Stimulated activated CD8-positive, alpha-beta memory T cell treated with anti-CD3 and anti-CD28 coated beads, Interleukin-2, amount 100 ng/mL, for 48 hours (primary cell): ENCODE measurements at places on chromosomes 5 and 9.

- DNase-seq, result no peak
These were observed 608 bp downstream of the ELOVL7 start for GRCh38 chr5:60843386-60843935.

DNA sequence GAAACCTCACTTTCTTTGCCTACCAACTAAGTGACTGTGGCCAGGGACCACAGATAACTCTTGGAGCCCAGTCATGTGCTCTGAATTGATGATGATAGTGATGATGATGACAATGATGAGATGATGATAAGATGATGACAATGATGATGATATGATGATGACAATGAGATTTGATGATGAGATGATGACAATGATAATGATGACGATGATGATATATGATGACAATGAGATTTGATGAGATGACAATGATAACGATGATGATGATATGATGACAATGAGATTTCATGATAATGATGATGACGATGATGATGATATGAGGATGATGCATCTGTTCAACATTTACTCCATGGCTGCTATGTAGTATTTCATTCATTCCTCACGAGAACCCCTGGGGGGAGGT, 213.0 kb downstream of the ERCC6L2 start:
- DNase-seq, result no peak

DNA sequence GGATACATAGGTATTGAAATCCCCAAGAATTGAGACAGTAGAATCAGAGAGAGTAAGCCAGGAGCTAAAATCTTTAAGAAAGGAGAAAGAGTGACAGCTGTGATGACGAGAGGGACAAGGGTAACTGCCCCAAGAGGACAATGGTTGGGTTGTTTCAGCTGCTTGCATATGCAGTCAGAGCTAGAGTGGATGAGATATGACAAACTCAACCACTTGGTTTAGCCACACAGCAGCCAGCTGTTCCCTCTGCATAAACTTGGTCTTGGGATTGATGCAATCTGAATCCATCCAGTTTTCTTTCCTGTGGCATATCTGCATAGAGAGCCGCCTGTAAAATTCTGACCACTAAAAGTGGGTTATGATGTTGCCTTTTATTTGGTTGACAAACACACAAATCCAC, 100.7 kb downstream of the ZNF622 start:
- DNase-seq, result no peak

GRCh38 chr5:157502143-157502647, 42.2 kb downstream of the NIPAL4 start:
- no peak for DNase-seq

GRCh38 chr5:9516591-9516990, 29.3 kb downstream of the SEMA5A start:
- no peak for DNase-seq

DNA sequence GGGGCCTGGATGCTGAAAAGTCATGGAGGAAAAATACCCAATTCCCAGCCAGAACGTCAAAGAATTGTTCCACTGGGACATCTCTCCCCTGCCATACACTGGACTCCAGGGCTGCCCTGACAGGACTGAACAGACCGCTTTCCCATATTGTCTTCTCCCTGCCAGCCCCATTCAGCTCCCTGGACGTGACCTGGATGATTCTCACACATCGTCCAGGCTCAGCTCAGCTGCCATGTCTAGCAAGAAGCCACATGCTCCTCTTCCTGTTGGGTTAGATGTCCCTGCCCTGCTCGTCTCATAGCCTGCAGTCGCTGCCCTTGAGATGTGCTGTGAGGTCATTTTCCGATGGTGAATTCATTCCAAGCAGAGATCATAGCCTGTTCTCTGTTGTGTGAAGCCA, 37.4 kb downstream of the FOXI1 start:
- no peak for DNase-seq

- no peak for DNase-seq
These were observed 39.8 kb downstream of the FOXI1 start for GRCh38 chr5:170145462-170145861.

DNA sequence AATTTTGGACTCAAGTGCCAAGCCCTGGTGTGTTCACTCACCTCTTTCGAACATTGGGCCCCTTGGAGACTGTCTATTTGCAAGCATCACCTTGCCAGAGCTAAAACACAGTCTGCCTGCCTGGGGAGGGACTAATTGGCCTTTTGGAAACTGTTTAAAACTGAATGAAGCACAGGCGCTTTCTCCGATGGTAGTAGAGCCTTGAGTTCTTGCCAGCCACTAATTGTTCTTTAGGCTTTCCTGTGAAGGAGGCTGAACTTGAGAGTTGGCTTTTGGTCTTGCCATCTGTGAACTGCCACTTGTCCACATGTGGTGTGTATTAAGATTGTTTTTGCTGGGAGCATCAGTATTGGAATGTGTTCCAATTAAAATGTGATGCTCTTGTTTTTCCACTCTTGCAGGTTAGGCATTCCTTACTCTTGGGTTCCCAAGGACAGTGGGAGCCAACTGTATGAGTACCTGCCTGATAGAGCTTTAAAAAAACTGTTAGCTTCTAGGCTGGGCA, 26.0 kb downstream of the GARNL3 start:
- no peak for DNase-seq

GRCh38 chr5:53971131-53971530, 339.2 kb downstream of the ARL15 start:
- DNase-seq, result no peak

- no peak for DNase-seq
These were observed 12.5 kb upstream of the COL5A1 start for GRCh38 chr9:134629061-134629585.

GRCh38 chr5:112823656-112824055, 37.4 kb upstream of the SRP19 start:
- DNase-seq, result no peak

DNA sequence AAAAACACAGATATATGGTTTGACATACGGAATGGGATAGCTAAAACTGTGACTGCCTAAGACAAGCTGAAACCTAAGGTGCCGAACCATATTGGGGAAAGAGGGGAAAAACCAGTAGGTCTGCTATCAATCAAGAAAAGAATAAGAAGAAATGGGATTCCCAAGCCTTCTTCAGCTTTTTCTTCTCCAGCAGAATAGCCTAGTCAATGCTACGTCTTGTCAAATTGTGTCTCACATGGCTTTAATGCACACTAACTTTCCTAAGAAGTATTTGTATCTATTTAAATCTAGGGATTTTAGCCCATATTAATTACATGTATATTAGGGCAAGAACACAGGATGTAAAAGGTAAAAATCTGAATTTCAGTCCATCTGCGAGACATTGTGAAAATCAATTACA, 797 bp upstream of the FBXO38 start:
- DNase-seq, result no peak

DNA sequence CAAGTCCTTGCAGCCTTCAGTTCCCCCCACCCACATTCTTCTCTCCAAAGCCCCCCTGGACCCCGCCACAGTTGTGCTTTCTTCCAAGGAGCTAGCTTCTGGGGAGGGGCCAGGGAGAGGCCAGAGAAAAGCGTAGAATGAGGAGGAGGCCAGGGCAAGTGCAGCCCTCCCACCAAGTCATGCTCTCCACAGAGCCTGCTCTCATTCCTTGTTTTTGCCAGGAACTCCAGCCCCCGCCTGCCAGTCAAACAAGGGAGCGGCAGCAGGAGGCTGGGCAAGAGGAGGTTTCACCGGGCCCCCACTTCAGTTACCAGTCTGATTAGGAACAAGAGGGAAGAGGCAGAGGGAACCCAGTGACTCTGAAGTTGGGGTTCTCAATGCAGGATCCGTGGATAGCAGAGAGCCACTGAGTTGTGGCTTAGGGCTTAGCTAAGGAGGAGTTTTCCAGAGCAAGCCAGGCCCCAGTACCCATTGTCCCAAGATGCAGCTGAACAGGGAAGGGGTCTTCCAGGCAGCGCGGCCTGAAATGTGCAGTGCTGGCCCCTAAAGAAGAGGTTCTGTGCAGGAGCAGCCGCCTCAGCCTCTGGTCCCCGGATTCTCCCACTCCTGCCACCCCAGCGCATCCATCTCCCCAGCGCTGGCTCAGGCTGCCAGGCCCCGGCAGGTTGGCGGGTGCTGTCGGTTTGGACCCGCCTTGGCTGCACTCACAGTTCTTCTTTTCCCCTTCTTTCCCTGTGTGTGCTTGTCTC, 120.6 kb downstream of the DAB2IP start:
- no peak for DNase-seq

GRCh38 chr9:19057033-19057432, 7.8 kb downstream of the RRAGA start:
- DNase-seq, result no peak

- no peak for DNase-seq
These were observed 210.3 kb downstream of the ACTL7B start for GRCh38 chr9:108645520-108645919.

- DNase-seq, result no peak
These were observed 280.6 kb downstream of the EBF1 start for GRCh38 chr5:158819095-158819494.

DNA sequence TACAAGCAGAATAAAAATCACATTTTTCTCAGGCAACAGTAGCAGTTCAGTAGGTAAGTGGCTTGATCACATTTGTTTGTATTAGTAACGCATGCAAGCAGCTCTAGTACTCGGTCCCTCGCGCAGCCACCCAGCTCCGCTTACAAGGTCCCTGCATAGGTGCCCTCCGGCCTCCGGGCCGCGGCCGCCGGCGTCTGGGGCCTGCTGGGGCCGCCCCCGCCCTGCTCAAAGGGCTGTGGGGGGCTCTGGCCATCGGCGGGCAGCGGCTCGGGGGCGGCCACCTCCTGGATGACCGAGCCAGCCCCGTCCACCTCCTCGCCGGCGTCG, 50.2 kb upstream of the UBAC1 start:
- no peak for DNase-seq

DNA sequence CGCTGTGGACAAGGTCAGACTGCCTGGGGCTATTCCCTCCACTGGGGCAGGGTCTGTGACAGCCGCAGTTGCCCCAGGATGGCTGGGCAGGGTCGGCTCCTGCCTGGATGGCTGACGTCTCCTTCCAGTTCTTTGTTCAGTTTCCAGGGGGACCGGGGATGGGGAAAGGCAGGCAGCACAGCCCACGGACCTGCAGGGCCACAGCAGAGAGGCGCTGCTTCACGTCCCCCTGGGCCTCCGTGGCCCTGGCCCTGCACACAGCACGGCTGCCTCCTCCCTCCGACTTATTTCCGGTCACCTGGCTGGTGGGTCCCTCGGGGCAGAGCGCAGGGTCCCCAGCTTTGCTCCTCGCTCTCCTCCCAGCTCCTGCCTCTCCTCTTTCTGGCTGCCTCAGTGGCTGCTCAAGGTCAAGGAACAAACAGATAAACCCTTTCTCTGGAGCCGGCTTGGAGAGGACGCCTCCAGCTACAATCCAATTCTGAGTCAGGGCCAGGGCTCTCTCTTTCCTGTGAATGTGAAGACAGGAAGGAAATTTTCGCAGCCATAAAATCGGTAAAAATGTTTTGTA, 169.7 kb downstream of the C9orf50 start:
- no peak for DNase-seq
